ENCODE measurements at places on chromosomes 7 and 10.

DNA sequence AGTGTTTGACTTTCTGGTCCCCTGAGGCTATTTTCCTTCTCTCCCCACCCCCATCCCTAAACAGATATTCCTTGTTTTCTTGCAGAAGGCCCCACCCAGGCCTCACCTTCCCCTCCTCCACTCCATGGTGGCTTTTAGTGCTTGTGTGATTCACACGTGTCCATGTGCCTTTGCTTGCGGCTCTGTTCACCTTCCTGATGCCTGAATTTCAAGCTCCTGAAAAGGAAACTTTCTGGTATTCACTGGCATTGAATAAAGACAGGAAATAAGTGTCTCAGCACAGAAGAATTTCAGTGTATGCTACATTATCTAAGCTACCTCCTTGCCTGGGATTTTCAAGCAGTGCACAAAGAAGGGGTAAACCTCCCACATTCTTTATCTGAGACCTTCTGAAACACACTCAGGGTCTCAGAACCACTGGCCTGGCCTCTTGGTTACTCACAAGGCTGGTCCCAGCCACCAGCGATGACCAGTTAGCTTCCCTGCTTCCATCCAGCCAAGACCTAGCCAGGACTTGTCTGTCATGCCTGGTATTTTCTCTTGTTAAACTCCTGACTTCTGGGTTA, 17.2 kb upstream of the UBE2H start:
- peak; percentile 30 for DNase-seq

DNA sequence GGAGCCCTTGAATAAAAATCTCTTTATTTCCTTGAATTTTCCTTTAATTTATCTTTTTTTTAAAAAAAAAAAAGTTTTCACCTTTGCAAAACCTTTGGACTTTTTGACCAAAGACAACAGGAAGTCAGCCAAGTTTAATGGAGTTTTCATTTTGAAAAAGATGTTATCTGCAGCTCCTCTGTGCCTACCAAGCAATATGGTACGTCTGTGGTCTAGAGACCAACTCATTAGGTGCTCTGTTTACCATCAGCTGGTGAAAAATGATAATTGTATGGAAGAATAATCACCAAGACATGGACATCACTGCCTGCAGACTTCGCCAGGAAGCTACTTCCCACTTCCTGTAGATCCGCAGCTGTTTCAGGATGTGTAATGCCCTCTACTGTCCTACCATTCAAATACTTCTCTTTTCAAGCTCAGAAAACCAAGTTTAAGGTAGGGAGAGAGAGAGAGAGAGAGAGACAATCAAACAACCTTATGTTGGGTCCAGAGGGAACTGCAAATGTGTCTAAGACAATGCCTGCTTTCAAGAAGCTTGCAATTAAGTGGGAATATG, 18.7 kb downstream of the PLXNA4 start:
- no peak for DNase-seq

GRCh38 chr10:73774637-73775036, 7.2 kb upstream of the CHCHD1 start:
- DNase-seq: no peak

- no peak for DNase-seq
These were observed 48.4 kb downstream of the UNC5B start for GRCh38 chr10:71260622-71261325.

- DNase-seq: no peak
These were observed 11.5 kb upstream of the PLAU start for GRCh38 chr10:73899423-73899822.

DNA sequence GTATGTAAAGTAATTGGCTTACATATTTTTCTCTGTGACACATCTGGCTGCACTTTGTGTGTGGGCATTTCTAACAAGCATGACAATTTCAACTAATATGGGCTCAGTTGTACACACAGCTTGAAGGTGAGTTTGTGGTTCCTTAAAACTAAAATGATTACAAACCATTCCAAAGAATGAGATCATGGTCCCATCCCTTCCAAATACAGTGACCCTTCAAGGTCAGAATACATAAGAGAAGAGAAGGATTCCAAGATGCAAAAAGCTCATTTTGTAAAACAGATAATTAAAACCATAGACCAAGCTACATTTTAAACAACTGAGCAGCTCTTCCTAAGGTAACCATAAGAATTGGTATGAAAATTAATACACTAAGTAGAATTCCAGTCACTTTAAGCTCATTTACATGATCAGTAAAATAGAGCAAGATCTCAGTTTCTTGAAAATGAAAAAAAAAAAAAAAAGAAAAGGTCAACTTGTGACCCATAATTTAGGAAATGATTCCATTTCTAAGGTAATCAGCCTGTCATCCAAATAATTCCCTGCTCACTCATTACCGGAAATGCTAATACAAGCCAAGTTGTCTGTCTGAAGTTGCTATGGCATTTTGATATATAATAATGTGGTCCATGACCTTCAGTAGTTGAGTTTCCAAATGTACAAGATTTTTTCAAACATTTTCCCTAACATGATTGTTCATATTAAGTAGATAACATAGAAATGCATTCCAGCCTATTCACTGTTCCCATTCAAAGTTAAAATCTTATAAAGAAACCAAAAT, 688.5 kb downstream of the PARD3 start:
- no peak for DNase-seq

GRCh38 chr10:89837165-89838043, 136.0 kb downstream of the KIF20B start:
- peak; percentile 21 for DNase-seq

- DNase-seq: no peak
These were observed 153.1 kb downstream of the CDK14 start for GRCh38 chr7:90749262-90749661.

- no peak for DNase-seq
These were observed 274 bp downstream of the PITX3 start for GRCh38 chr10:102241032-102241443.

- DNase-seq: no peak
These were observed 23.6 kb downstream of the FAM3C start for GRCh38 chr7:121372376-121373010.

DNA sequence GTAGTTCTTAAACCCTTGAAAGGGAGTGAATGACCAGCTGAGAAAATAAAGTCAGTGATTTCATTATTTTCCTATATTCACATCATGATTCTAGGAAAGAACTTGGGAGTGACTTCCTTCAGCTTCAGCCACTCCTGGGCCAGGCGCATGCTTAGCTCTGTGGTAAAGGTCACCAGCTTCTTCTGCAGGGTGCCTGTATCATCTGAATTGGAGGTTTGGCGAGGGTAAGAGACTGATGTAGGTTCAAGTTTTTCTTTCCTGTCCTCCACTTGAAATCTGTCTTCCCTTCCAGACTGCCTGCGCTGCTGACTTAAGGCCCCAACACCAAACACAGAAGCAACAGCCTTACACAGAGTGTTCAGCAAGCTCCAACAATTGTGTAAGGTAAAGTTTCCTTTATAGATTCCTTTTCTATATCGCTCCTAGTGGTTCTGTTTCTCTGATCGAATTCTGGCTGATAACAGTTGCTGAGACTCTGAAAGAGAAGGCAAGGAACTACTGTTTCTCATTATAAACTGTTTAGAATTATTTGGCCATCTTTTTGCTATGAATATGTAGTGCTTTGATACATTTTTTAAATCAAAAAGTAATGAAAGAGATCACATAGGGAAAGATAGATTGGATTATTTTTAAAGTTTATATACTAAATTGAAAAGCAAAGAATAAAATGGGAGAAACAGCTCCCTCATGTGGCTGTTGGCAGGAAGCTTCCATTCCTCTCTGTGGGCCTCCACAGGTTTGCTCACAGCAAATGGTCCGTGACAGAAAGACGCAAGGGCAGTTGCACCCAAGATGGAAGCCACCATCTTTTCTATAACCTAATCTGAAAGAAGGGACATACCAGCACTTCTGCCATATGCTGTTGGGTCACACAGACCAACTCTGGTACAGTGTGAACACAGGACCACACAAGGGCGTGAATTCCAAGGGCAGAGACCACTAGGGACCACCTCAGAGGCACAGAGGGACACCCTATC, 14.0 kb downstream of the GATAD1 start:
- no peak for DNase-seq

GRCh38 chr7:94055963-94056362, 51.8 kb upstream of the BET1 start:
- no peak for DNase-seq

DNA sequence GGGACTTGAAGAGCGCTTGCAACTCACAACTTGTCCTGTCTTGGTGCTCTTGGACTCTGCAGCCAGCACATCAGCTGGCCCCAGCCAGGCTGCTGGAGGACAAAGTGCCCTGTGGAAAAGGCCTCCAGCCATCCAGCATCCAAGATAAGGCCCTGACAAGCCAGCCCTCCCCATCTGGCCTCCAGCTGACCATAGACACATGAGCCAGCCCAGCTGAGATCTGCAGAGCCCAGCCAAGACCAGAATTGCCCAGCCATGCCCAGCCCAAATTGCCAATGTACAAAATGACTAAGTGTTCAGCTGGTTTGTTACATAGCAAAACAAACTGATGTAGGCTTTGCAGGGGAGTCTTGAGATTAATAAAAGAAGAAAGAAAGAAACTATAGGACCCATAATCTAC, 36.0 kb upstream of the FRMD4A start:
- DNase-seq: no peak

DNA sequence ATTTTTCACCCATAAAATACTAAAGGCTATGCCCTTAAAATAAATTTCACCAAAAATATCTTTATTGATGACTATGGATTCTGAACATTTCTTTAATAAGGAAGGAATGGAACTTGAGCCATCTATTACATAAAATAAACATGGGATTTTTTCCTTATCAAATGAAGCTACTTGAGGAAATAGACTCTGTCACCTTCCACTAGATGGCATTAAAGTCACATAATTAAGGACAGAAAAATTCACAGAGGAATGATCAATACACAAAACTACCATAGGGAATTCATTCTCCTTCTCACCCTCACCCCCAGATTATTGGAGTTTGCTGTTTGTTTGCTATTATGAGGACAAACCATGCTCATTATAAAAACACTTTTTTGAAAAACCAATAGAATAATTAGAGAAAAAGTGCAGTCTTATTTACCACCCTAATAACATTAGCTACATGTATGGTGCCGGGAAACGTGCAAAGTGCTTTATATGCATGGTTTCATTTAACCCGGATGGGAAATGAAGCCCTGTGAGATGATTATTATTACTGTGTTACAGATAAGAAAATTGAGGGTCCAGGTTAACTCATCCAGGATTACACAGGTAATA, 21.1 kb upstream of the FOXI2 start:
- no peak for DNase-seq

GRCh38 chr10:81570878-81571794, 303.9 kb upstream of the NRG3 start:
- no peak for DNase-seq

- no peak for DNase-seq
These were observed 31.3 kb downstream of the KIAA1217 start for GRCh38 chr10:24240041-24240751.

DNA sequence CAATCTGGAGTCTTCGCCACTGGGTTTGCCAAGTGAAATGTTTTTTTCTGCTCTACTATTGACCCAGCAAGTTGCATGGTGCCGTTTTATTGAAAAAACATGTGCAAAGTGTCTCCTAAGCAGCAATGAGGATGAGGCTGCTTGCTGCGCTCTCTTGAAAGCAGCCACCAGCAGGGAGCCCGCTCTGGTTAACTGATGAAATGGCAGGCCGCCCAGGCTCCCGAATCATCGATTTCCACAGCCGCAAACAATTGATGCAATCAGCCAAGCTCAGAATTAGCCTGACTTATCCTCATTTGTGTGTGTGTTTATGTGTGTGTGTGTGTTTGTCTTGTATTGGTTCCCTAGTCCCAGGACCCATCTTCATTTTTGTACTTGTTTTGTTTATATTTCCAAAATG, 22.2 kb upstream of the LYZL1 start:
- no peak for DNase-seq
